ENCODE measurements at places on chromosomes 1 and 21. TPM values are rescaled to one million over a fixed set of nuclear protein-coding genes. Genes with fewer than 3 reads are reported as not detected.

The GBP1 gene
- 141 TPM for total RNA-seq

The LMOD1 gene
- not detected for total RNA-seq

The PCAT6 gene
- 2.7 TPM for total RNA-seq

The L1TD1 gene
- not detected for total RNA-seq

The INSRR gene
- 0.08 TPM for total RNA-seq

The MEGF6 gene
- 15.6 TPM for total RNA-seq

The TSPEAR gene
- not detected for total RNA-seq

The KCNJ15 gene
- total RNA-seq = not detected

The LRRC38 gene
- total RNA-seq = not detected

The NBPF10 gene
- 2.2 TPM for total RNA-seq

The EDEM3 gene
- 39.3 TPM for total RNA-seq

The PLD5 gene
- not detected for total RNA-seq

The HMGCS2 gene
- not detected for total RNA-seq

The AURKAIP1 gene
- 122 TPM for total RNA-seq

The EXTL2 gene
- 2.4 TPM for total RNA-seq

GRCh38 chr1:231634323-231635013 lies 7.9 kb downstream of the DISC1 start:
- no peaks in the 10 kb centered on the region for H3K27me3 ChIP-seq
- no peak for DNase-seq
- peaks cover 3% of the 10 kb centered on the region for H3K36me3 ChIP-seq
- H3K4me3 ChIP-seq = no peak overlapping the region
- H3K27ac ChIP-seq = no peak overlapping the region
- H3K4me1 ChIP-seq = peaks cover 3% of the 10 kb centered on the region

DNA sequence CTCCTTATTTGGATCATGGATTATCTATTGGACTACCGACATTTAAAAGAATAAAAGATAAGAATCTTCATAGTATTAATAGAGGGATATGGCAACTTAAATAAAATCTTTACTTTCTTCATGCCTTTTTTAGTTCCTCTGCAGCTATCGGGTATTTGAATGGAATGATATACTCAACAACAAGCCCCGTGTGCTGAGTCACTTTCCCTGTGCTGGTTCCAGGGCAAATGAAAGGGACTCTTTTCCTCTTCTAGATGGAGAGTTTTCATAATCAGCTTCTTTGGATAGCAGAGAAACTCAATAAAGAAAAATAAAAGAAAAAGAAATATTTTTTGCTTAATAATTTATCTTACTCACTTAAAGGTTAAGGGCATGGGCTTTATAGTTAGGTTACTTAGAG lies 213.7 kb downstream of the LRRC40 start:
- no peak overlapping the region for H3K27ac ChIP-seq
- no peak for DNase-seq
- no peak overlapping the region for H3K4me3 ChIP-seq
- no peaks in the 10 kb centered on the region for H3K27me3 ChIP-seq
- no peaks in the 10 kb centered on the region for H3K36me3 ChIP-seq

DNA sequence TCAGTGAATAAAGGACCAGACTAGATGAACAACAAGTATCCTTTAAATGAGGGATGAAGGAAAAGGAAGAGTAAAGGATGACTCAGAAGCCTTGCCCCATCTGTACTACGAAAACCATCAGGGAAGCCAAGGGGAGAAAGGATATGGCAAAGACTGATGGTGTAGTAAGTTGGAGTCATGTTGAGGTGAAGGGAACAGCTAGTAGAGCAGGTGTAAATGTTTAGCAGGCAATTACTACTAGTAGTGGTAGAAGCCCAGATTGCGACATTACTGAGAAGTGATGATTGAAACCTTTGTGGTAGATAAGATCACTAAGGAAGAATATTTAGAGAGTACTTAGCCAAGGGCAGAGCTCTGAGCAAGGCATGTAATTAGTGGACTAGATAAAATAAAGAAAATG lies 84.0 kb downstream of the PHTF1 start:
- H3K4me1 ChIP-seq = peaks cover 14% of the 10 kb centered on the region
- H3K27ac ChIP-seq = no peak overlapping the region
- H3K36me3 ChIP-seq = no peaks in the 10 kb centered on the region
- H3K4me3 ChIP-seq = no peak overlapping the region

- peaks cover 9% of the 10 kb centered on the region for H3K4me1 ChIP-seq
- no peaks in the 10 kb centered on the region for H3K27me3 ChIP-seq
- H3K27ac ChIP-seq = no peak overlapping the region
- DNase-seq = no peak
- H3K4me3 ChIP-seq = no peak overlapping the region
Observed at GRCh38 chr21:46304955-46305354, 18.7 kb downstream of the C21orf58 start.

DNA sequence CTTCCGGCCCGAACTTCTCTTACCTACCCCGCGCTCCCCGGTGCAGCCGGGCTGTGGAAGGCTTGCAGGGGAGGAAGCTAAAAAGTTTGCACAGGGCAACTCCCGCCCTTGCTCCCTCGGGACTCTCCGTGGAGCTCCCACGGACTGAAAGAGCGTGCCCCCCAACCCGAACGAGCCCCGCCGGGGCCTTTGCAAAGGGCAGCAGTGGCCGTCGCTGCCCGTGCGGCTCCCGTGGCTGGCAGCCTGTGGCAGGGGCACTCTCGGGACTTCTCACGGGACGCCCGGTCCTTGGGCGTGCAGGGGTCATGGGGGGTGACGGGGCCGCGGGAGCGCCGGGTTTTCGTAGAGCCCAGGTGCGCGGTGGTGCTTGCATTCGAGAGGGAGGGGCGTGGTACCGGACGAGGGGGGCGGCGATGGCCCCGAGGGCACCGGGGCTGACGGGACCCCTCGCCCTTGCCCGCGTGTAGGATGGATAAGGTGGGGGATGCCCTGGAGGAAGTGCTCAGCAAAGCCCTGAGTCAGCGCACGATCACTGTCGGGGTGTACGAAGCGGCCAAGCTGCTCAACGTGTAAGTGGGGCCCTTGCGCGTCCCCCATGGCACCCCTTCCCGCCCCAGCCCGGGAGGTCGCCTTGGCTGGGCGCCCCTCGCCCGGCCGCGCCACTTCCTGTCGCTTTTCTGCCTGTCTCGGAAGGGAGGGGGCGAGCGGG lies 711 bp downstream of the GADD45A start:
- H3K27me3 ChIP-seq = no peaks in the 10 kb centered on the region
- H3K4me3 ChIP-seq = peak overlapping the region; percentile 99
- peak overlapping the region; percentile 98 for H3K27ac ChIP-seq
- H3K36me3 ChIP-seq = peaks cover 31% of the 10 kb centered on the region
- DNase-seq = peak; percentile 64

DNA sequence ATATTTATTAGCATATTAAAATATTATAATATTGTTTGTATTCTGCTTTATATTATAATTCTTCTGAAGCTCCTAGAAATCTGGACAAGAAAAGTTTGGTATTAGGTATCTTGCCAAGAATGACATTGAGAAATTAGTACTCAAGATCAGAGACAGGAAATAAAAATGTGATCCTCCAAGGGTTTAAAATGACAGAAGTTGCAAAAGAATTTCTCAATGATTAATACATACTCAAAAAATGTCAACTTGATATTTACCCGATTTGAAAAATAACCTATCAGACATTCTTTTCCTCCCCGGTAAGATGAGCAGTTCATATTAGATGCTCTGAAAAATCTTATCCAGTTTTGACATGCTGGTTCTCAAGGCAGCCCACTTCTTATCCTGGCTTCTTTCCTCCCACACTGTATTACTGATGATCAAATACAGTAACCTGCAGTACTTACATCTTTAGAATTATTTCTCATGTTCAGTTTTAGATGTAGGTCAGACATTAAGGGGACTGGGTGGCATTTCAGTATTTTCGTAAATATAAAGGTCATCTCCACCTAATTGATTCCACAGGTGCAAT lies 55.3 kb downstream of the CACHD1 start:
- peaks cover 11% of the 10 kb centered on the region for H3K27me3 ChIP-seq
- no peak overlapping the region for H3K4me3 ChIP-seq
- no peak overlapping the region for H3K27ac ChIP-seq
- no peaks in the 10 kb centered on the region for H3K4me1 ChIP-seq
- DNase-seq = no peak

DNA sequence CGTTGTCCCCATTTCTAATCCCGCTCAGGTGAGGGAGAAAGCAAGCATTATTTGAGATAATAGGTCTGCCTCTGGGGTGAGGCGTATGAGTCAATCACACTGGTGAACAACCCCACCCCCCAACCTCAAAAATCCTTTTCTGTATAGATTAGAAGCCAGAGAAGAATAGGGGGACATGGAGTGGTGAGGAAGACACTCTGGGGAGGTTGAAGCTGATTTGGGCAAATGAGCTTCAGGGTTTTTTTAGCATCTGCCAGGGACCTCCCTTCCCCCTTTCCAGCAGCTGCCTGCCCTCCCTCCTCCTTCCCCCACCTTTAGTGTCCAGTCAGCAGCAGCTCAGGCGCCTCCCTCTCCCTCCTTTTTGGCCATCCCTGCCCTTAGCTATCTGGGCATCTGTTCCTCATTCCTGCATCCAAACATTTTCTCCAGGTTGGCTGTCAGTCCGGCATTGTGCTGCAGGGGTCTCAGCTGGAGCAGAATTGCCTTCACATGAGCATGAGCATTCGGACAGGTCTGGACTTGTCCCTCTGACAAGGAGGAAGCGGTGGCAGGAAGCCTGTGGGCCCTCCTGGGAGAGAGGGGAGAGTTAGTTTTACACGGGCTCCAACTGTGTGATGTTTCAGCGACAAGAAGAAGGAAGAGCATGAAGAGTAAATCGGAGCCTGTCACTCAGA lies 30.8 kb upstream of the PTGFRN start:
- no peak overlapping the region for H3K27ac ChIP-seq
- no peaks in the 10 kb centered on the region for H3K27me3 ChIP-seq

GRCh38 chr1:200973937-200974657 lies 49.4 kb downstream of the KIF21B start:
- H3K36me3 ChIP-seq = peaks cover 85% of the 10 kb centered on the region
- H3K4me1 ChIP-seq = no peaks in the 10 kb centered on the region
- H3K27ac ChIP-seq = no peak overlapping the region

- no peak overlapping the region for H3K27ac ChIP-seq
- peaks cover 25% of the 10 kb centered on the region for H3K27me3 ChIP-seq
- DNase-seq = no peak
- H3K4me1 ChIP-seq = no peaks in the 10 kb centered on the region
Observed at GRCh38 chr21:35616090-35616489, 444.2 kb downstream of the SETD4 start.

DNA sequence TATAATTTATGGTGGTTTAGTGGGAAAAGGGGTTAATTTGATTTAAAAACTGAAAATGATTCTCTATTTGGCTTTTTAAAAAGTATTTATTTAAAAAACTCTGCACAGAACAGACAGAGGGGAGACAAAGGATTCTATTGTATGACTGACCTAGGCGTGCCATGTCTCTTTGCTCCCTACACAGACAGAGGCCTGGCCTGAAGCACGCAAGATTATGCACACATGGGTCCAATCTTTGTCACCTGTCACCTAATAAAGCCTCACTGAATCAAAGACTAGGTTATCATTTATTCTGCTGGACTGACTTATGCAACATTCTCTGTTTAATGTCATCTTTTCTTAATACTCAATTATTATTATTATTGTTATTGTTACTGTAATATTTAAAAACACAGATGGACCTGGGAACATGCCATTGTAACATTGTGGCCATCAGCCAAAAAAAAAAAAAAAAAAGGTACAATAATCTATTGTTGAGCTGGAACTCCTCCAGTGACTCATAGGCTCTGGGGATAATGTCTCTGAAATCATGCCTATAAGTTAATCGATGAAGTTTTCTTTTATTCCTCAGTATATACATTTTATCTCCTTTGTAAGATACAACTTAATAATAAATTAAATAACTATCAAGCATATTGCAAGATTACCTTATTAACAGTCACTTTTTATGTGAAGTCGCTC lies 112.1 kb downstream of the RUNX1 start:
- DNase-seq = no peak
- no peaks in the 10 kb centered on the region for H3K27me3 ChIP-seq
- H3K36me3 ChIP-seq = peaks cover 12% of the 10 kb centered on the region
- H3K27ac ChIP-seq = peak overlapping the region; percentile 95

GRCh38 chr1:22452481-22452957 lies 868 bp downstream of the ZBTB40 start:
- H3K4me1 ChIP-seq = peaks cover 18% of the 10 kb centered on the region
- H3K27me3 ChIP-seq = no peaks in the 10 kb centered on the region
- peaks cover 9% of the 10 kb centered on the region for H3K36me3 ChIP-seq
- H3K27ac ChIP-seq = peak overlapping the region; percentile 65
- H3K4me3 ChIP-seq = peak overlapping the region; percentile 91
- peak; percentile 21 for DNase-seq

- DNase-seq = no peak
- peaks cover 41% of the 10 kb centered on the region for H3K4me1 ChIP-seq
- peaks cover 22% of the 10 kb centered on the region for H3K27me3 ChIP-seq
- H3K27ac ChIP-seq = no peak overlapping the region
- peaks cover 36% of the 10 kb centered on the region for H3K36me3 ChIP-seq
- H3K4me3 ChIP-seq = no peak overlapping the region
Observed at GRCh38 chr1:6185151-6185550, 5.0 kb upstream of the CHD5 start.

GRCh38 chr1:30540611-30541192 lies 182.7 kb downstream of the MATN1 start:
- H3K36me3 ChIP-seq = no peaks in the 10 kb centered on the region
- H3K4me1 ChIP-seq = no peaks in the 10 kb centered on the region
- H3K4me3 ChIP-seq = no peak overlapping the region
- H3K27me3 ChIP-seq = peaks cover 3% of the 10 kb centered on the region

GRCh38 chr1:156052862-156053767 lies 483 bp downstream of the UBQLN4 start:
- no peaks in the 10 kb centered on the region for H3K27me3 ChIP-seq
- peak; percentile 69 for DNase-seq
- H3K36me3 ChIP-seq = peaks cover 23% of the 10 kb centered on the region
- peak overlapping the region; percentile 91 for H3K4me3 ChIP-seq

- no peaks in the 10 kb centered on the region for H3K4me1 ChIP-seq
- no peaks in the 10 kb centered on the region for H3K36me3 ChIP-seq
- no peak overlapping the region for H3K27ac ChIP-seq
- H3K27me3 ChIP-seq = no peaks in the 10 kb centered on the region
Observed at GRCh38 chr1:241944300-241944699, 13.3 kb upstream of the BECN2 start.

DNA sequence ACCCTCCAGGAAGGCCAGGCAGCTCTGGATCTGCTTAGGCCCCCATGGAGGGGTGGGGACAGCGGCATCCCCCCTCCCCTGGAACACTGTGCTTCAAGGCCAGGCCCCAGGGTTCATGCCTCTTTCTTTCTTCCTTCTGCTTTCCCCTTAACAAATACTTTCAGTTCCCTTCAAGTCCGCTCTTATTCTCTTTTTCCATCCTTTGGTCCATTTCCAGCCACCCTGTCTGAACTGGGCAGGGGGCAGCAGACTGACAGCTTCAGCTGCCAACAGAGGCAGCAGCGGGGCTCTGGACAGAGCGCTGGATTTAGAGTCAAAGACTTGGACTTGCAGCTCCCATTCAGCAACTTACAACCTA lies 1.1 kb upstream of the CD244 start:
- no peak for DNase-seq
- H3K36me3 ChIP-seq = no peaks in the 10 kb centered on the region
- no peak overlapping the region for H3K4me3 ChIP-seq
- H3K27me3 ChIP-seq = peaks cover 8% of the 10 kb centered on the region
- H3K27ac ChIP-seq = no peak overlapping the region

- peaks cover 69% of the 10 kb centered on the region for H3K4me1 ChIP-seq
- H3K4me3 ChIP-seq = peak overlapping the region; percentile 18
- H3K36me3 ChIP-seq = peaks cover 3% of the 10 kb centered on the region
- H3K27me3 ChIP-seq = no peaks in the 10 kb centered on the region
Observed at GRCh38 chr1:160451119-160451858, 50.9 kb downstream of the VANGL2 start.

- H3K4me1 ChIP-seq = no peaks in the 10 kb centered on the region
- no peaks in the 10 kb centered on the region for H3K27me3 ChIP-seq
Observed at GRCh38 chr1:153760440-153760839, 14.8 kb upstream of the SLC27A3 start.

GRCh38 chr1:58576325-58576726 lies 726 bp downstream of the TACSTD2 start:
- DNase-seq = no peak
- H3K27ac ChIP-seq = no peak overlapping the region
- peaks cover 3% of the 10 kb centered on the region for H3K36me3 ChIP-seq
- peaks cover 36% of the 10 kb centered on the region for H3K4me1 ChIP-seq
- peak overlapping the region; percentile 52 for H3K4me3 ChIP-seq
- peaks cover 75% of the 10 kb centered on the region for H3K27me3 ChIP-seq

Data from activated CD4-positive, alpha-beta memory T cell treated with anti-CD3 and anti-CD28 coated beads, Interleukin-2, amount 10 ng/mL, durations not matched to agents 7 days and 5 days (primary cell).